ENCODE measurements at places on chromosomes 1 and 21.
A peak's percentile ranks its signal among the peaks of the same experiment; 100 is the strongest.

- DNase-seq = no peak
Observed at GRCh38 chr21:46294647-46295176, 8.6 kb downstream of the YBEY start.

DNA sequence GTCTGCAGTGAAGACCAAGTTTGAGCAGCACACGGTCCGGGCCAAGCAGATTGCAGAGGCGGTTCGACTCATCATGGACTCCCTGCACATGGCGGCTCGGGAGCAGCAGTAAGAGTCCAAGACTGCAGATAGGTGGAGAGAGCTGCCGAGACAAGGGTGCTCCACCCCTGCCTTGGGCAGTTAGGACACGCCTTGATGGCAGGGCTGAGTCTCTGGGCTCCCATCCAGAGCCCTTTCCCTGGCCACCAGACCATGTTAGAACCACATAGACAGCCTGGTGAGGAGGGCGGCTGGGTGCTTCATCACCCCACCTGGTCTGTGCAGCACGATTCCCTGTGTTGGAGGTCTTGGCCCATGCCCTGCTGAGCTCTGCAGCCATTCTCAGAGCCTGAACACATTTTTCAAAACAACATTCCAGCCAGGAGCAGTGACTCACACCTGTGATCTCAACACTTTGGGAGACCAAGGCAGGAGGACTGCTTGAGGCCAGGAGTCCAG, 17.3 kb upstream of the MIIP start:
- DNase-seq = no peak

DNA sequence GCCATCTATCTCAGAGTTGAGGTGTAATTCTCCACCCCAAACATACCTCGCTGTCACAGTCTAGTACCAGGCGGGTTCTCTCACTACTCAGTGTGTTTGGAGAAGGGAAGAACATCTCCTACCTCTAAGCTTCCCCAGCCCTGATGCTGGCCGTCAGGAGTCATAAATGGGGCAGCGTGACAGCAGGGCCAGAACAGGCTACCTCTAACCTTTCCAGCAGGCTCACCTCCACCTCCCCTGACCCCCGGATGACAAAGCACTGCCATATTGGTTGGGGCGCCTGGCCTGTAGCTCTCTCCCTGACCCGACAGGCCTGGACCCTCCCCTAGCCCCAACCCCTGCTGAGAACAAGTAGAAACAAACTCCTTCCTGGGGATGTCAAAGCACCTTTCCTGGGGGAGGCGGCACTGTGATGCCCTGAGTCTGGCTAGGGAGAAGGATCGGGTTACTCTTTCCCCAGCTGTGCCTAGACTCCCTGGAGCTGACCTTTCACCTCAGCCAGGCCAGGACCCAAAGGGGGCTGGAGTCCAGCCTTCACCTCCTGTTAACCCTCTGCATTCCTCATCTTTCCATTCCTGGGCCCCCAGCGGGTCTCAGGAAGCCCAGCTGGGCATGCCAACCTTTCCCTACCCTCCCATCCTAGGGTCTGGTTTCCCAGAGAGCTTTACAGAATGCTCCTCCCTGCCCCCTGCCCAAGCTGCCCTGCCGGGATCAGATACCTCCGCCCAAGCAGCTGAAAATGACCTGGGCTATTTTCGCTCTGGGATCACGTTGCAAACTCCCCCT, 34.2 kb downstream of the AHDC1 start:
- no peak for DNase-seq

DNA sequence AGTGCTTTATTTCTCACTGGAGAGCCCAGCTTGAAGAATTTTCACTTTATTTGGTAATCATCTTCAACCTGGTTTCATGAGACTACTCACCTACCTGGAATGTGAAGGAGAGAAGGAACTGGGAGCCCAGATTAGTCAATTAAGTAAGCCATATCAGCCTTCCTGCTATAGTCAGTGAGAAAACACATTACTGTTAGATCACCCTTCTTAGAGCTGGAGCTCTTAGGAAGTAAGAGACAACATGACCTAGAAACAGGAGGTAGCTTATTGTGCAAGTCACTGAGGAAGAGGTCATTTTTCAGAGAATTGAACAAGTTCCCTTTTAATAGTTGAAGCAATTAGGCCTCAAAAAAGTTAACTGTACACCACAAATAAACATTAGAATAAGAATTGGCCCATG, 49.2 kb upstream of the TEKT2 start:
- peak; percentile 11 for DNase-seq

GRCh38 chr1:116679091-116679827, 11.7 kb upstream of the IGSF3 start:
- no peak for DNase-seq

- DNase-seq = no peak
Observed at GRCh38 chr1:7455796-7456721, 315.0 kb upstream of the VAMP3 start.

DNA sequence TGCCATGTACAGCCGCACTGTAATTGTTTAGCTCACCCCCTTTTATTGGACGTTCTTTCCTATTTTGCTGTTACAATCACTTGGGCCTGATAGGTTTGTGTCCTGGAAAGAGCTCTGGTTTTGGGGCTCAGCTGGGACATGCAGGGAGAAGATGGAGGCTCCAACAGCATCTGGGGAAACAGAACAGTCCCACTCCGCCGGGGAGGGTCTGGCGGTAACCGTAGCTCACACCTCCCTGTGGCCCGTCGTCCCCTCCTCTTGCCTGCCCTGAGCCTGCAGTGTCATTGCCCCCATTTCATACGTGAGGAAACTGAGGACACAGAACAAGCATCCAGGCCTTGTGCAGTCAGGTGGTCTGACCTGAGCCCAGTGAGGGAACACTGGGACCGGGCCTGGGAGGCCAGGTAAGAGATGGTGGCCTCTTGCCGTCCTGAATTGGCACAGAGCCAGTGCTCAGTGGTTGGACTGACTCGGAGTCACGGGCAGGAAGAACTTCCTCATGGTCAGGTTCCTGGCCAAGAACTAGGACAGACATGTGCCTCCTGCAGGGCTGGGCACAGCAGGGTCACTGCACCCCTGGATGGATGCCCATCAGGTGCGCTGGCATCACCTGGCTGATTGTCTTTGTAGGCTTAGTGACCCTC, 41.8 kb downstream of the S100B start:
- DNase-seq = no peak

DNA sequence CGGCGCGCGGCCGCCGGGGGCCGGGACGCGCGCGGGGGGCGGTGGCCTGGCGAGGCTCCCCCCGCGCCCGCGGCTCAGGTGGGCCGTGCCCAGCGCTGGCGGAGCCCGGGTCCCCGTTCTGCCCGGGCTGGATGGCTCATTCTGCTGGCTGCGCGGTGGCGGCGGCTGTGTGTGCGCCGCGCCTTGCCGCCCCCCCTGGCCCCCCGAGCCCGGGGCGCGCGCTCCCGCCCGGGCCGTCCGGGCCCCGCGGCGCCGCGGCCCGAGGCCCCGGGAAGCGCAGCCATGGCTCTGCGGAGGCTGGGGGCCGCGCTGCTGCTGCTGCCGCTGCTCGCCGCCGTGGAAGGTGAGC, at the start of gene EPHB2:
EPHB2 (plus strand) TSS at position 139 of the 349 bp plus-strand sequence; CDS start at position 283, 144 bp downstream.
- no peak for DNase-seq

GRCh38 chr1:111570781-111571181, 48.8 kb upstream of the RAP1A start:
- DNase-seq = no peak

DNA sequence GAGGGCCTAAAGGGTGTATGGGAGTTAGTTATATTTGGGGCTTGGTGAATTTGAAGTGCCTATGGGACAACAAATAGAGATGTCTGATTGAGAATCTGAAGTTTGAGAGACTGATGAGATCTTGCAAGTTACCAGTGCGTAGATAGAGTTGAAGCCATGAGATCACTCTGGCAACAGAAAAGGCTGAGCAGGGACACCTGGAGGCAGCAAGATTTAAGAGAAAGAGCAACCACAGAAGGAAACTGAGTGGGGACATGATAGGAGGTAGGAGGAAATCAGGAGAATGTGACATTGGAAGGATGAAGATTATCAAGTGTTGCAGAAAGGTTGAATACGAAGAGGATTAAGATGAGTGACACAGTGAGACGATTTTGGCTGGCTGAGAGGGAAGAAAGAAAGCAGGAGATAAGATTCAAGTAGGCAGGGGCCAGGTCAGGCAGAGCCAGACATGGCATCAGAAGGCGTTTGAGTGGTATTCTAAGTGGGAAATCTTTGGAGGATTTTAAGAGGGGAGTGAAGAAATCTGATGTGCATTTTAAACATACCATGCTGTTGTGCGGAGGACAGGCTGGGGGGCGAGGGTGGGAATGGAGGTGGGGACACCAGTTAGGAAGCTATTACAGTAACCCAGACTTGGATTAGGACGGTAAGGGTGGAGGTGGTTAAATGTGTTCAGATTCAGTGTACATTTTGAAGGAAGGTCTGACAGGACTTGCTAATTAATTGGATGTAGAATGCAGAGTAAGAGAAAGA, 3.0 kb upstream of the MPL start:
- DNase-seq = no peak

- no peak for DNase-seq
Observed at GRCh38 chr1:46466477-46467182, 23.0 kb upstream of the DMBX1 start.

DNA sequence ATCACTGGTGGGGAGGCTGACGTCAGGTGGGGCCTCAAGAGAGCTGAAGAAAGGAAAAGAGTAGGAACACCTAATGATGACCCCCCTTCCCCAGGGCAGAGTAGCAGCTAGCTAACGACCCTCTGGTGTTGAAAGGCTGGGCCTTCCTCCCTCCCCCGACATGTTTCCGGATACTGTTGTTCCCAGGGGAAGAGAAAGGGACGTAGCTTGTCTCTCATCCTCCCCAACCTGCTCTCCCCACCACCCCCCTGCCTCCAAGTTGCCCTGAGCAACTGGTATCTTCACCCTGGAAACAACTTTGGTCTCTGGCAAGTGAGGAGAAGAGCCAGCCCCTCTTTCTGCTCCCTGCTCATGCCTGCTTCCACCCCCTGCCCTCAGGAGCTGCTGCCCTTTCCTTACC, 2.4 kb downstream of the SEMA6C start:
- DNase-seq = no peak

- DNase-seq = no peak
Observed at GRCh38 chr1:191709215-191709614, 449.0 kb upstream of the RGS18 start.

DNA sequence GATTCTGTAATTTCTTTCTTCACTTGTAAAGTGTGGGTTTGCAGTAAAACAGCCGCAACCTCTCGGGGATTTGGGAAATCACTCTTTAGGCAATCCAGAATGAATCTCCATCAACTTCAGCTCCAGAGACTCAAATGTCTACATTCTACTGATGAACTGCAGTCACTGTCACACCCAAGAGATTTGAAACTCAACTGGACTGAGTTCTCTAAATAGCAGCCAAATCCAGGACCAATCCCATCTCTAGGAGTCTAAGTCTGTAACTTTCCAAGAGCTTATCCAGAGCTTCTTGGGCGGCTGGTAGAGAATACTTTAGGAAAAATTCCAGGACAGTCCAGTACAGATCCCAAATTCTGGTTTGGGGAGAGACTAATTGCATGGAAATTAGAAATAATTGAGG, 62.9 kb downstream of the ADAMTS1 start:
- DNase-seq = no peak

DNA sequence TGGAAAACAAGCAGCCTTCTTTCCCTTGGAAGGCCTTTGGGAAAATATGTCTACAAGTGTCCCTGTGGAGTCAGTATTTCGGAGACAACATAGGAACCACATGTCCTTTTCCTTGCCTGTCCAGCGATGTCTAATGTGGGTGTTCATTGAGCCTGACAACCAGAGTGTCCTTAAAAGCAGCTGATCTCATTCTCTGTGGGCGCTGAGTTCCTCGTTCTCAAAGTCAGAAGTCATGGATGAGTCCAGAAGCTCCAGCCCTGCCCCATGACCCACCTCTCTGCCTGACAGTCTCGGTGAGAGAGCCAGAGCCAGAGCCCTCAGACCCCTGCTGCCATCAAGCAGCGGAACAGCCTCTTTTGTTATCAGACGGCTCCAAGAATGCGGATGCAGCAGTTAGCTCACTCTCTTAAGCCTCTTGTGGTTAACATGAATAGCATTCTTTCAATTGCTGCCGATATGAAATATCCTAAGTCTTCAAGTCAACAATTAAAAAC, 329.2 kb downstream of the TGFB2 start:
- DNase-seq = no peak

DNA sequence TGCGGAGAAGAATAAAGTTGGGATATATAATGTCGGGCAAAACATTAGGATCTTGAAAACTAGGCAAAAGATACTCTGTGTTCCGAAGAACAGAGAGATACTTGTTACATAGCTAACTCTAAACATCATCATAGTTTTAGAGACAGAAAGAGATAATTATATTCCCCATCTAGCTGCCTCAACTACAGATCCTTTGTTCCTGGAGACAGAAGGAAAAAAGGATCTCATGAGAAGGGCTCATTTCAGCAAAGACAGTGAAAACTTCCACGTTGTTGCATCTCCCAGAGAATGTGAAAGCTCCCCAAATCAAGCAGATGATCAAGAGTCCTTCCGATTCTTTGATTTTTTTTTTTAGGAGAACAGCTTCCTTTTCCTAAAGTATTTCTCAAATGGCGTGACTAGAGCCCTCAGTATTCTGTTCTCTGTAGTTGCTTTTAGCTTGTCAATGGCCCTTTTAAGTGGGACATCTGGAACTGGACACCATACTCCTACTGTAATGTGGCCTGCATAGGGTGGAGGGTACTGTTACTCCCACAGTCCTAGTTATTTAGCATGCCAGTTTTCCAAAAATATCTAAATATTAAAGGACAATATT, 1048.2 kb downstream of the TTLL7 start:
- no peak for DNase-seq

DNA sequence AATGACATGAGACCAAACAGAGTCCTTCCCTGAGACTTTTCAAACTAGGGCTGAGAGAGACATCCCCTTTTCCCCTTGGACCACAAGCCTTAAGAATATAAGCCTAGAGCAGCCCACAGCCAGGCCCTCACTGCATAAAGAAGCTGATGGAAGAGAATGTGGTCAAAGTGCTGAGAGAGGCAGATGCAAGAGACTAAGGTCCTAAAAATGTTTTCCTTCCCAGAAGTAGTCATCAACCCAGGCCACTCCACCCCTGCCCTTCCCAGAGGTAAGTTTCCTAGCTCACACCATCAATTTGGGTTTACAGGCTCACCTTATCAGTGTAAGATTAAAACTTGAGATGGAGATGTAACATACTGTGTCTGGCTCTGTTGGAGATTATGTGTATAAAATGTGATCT, 58.2 kb downstream of the BCAR3 start:
- DNase-seq = no peak

DNA sequence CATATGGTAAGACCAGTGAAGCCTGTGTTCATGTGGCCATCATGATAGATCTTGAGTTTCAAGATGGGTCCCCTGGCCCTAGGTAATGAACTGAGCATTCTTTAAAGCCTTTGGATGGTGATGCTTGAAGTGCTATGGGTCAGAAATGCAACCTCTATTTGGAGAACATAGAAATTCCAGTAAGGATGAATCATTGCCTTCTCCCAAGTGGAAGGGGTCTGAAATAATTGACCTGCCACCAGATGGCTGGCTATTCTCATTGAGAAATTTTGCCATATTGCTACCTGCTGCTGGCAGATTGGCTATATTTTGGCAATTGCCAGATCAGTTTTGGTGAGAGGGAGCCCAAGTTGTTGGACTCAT, 739 bp upstream of the IFI6 start:
- no peak for DNase-seq

DNA sequence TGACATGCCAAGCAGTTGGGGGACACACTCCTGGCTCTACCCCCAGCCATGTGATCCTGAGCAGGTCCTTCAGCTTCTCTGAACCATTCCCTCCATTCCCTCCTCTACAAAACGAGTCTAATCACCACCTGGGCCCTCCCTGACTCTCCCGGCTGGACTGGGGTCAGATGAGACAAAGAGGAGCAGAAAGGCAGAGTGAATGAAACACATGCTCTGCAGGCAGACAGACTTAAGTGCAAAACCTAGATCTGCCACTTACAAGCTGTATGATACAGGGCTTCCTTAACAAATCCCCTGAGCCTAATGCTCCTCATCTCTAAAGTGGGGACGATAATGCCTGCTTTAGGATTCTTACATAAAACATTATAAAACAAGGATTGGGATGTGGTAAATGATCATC, 17.3 kb downstream of the RIMS3 start:
- no peak for DNase-seq

All from AG09309 (cell line).